ENCODE measurements at places on chromosomes 12 and 14. TPM values are rescaled to one million over a fixed set of nuclear protein-coding genes. Genes with fewer than 3 reads are reported as not detected.

Gene C1QL4
- under 0.01 TPM for total RNA-seq

Gene OR6C2
- not detected for total RNA-seq

Gene SRSF5
- total RNA-seq = 142 TPM

Gene LRP1-AS
- total RNA-seq = not detected

Gene SERPINA1
- total RNA-seq = 0.22 TPM

Gene PRR13
- 58.6 TPM for total RNA-seq

Gene SIX1
- 0.57 TPM for total RNA-seq

Gene PIANP
- total RNA-seq = not detected

Gene CDK17
- total RNA-seq = 272 TPM

Gene MIPOL1
- total RNA-seq = 13.5 TPM

Gene ABHD12B
- not detected for total RNA-seq

Gene IFNG-AS1
- not detected for total RNA-seq

Gene RASSF8
- total RNA-seq = 80.6 TPM

Gene RD3L
- total RNA-seq = not detected

Gene AICDA
- total RNA-seq = not detected

Gene TEX52
- not detected for total RNA-seq

Gene EXD2
- 16.6 TPM for total RNA-seq

Gene PTPRO
- 0.72 TPM for total RNA-seq

Gene LRTM2
- total RNA-seq = not detected

Gene SOAT2
- not detected for total RNA-seq

Gene ZNF385A
- 1.1 TPM for total RNA-seq

Gene TRPV4
- total RNA-seq = 0.44 TPM

Gene ANO2
- total RNA-seq = not detected

Gene CATSPERB
- total RNA-seq = not detected

Gene KIF5A
- total RNA-seq = under 0.01 TPM

Gene PSME1
- total RNA-seq = 51.5 TPM

Gene SYCP3
- total RNA-seq = under 0.01 TPM

Gene CLEC1B
- total RNA-seq = not detected

Gene C14orf180
- total RNA-seq = not detected

Gene TAS2R46
- total RNA-seq = 3.5 TPM

Gene MAP3K9
- 0.88 TPM for total RNA-seq
